ENCODE measurements at places on chromosomes 4 and X.

DNA sequence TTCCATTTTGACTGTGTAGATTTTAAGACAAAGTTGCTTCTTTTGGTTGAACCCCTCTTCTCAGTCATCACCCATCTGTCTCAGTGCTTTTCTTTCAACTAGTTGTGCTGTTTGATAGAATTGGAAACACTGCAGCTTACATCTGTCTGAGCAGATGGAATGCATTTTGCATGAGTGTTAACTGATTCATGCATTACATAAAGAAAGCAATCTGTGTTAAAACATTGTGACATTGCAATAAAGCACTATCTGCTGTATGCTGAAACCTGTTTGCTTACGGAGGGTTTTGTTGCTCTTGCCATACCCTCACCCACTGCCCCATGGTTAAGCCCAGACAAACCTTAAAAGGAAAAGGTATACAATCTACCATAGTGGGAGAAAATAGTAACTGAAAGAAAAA lies 47.4 kb downstream of the NRK start:
- DNase-seq, result no peak

DNA sequence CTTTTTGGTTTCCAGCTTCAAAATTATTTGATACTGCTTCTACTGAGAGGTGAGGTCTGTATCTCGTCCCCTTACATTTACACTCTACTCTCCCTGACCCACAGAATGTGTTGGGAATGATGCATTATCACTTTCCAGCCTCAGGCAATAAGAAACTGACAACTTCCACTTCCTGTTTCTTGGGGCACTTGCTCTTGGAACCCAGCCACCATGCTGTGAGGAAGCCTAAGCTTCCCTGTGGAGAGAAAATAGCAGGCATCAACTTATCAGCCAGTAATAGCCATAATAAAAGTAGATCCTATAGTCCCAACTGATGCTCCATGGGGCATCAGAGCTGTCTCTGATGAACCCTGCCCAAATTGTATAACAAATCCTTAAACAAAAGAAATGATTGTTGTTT lies 32.6 kb downstream of the RELL1 start:
- no peak for DNase-seq

DNA sequence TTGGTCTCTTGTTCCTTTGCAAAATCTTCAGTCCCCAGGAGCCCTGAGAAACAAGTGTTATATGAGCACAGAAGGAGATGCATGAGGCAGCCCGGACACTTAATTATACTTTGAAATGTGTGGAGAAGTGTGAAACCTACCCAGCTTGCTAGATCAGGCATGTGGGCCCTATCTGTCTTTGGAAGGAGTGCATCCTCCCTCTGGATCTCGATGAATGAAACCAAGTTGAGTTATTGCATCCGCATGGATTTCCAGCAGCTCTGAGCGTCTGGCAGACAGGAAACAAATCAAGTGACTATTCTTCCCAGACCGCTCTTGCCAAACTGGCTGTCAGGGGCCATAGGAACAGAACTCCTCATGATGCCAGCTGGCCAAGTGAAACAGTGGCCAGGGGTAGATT lies 19.6 kb upstream of the SOWAHD start:
- DNase-seq, result no peak

- DNase-seq, result no peak
Observed at GRCh38 chr4:15395311-15395710, 32.5 kb upstream of the C1QTNF7 start.

DNA sequence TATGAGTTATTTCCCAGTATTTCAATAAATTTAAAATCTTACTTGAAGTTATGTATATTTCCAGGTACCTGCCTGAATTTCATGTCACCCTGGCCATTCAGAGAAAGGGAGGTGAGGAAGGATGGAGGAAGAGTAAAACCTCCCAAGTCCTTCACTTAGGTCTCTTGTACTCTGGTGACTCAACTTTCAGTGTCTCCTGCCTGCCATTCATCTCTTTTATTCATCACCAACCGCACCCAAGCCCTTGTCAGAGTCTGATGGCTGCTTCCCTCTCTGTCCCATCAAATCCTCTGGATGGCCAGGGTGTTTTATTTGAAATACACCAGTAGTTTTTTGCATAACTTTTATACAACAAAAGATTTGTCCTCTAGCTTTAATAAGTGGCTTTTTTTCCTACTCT lies 17.8 kb downstream of the TMPRSS11E start:
- DNase-seq, result no peak

DNA sequence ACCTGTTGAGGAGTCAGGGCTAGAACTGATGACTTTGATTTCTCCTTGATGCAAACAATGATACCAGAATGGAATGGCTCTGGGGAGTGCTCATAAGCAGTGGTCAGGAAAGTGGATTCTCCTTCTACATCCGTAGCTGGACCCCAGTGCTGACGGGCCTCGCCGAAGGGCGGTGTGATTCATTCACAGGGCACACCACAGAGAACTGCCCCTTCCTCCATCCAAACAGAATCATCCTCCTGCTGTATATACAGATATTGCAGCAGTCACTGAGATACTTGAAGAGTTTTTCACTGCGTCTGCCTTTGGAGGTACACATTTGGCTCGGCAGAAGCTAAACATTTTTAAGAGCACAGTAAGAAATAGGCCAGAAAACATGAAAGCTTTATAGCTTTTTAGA lies 7.3 kb upstream of the DCTD start:
- no peak for DNase-seq

DNA sequence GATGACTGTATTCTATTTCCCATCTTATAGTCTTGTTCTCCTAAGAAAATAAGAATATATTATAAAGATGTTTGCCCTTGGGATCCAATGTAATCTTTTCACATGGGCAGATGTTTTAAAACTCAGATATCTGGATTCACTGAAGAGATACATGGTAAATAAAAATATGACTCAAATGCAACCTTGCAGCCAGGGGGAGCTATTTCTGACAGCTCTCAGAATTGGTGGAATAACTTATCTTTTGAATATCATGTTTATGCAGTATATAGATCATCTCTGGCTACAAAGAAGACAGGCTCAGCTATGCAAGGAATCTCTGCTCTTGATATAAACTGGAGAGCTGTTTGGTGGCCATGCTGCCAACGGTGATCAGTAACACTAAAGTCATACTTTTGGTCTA lies 274.7 kb downstream of the GLUD2 start:
- no peak for DNase-seq

DNA sequence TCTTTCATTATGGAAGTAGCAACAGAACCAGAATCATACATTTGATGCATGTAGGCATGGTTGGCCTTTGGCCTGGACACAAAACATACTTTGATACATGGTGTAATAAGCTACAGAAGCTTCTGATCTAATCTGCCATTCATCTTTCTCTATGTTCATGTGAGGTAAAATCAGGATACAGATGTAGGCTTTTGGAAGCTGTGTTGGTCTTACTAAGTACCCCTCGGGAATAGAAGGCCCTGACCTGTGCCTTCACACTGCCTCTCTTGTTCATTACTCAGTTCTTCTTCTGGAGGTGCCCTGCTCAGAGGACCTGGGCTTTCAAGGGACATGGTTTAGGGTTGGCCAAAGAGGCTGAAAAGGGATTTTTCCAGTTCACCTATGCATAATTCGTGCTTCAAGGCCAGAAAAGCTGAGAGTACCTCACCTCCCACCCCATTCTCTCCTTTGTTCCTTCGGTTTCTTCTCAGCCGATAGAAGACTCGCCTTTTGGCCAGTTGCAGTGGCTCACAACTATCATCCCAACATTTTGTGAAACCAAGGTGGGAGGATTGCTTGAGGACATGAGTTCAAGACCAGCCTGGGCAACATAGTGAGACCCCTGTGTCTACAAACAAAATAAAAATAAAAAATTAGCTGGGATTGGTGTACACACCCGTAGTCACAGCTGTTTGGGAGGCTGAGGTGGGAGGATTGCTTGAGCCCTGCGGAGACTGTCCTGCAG lies 25.9 kb downstream of the SNX25 start:
- no peak for DNase-seq

GRCh38 chr4:10243856-10244255 lies 127.3 kb upstream of the WDR1 start:
- DNase-seq, result no peak

DNA sequence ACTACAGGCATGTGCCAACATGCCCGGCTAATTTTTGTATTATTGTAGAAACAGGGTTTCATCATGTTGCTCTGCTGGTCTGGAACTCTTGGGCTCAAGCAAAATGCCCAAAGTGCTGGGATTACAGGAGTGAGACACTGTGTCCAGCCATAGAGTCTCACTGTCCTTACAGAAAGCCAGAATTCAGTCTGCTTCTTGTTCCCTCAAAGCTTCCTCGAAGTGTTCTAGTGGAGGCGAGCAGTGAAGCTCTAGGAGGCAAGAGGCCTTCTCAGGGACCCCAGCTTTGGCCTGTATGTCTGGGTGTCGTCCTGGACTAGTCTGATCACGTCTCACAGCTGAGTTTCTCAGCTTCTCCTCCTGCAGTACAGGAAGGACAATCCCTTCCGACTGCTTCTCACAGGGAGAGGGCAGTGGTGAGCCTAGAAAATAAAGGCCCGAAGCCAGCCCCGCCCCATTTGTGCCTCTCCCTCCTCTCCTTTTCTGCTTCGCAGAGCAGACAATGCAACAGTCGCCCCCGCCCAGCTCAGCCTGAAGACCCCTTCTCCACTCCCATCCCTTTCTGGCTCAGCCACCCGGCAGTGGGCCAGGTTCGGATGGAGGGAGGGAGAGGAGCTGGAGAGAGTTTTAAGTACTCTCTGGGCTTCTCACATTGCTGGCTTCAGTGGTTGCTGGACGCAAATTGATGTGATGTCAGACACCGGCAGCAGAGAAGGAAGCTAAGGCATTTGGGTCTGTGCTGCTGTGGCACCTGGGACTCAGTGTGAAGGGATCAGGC lies 11.1 kb upstream of the FAM3A start:
- peak; percentile 33 for DNase-seq

DNA sequence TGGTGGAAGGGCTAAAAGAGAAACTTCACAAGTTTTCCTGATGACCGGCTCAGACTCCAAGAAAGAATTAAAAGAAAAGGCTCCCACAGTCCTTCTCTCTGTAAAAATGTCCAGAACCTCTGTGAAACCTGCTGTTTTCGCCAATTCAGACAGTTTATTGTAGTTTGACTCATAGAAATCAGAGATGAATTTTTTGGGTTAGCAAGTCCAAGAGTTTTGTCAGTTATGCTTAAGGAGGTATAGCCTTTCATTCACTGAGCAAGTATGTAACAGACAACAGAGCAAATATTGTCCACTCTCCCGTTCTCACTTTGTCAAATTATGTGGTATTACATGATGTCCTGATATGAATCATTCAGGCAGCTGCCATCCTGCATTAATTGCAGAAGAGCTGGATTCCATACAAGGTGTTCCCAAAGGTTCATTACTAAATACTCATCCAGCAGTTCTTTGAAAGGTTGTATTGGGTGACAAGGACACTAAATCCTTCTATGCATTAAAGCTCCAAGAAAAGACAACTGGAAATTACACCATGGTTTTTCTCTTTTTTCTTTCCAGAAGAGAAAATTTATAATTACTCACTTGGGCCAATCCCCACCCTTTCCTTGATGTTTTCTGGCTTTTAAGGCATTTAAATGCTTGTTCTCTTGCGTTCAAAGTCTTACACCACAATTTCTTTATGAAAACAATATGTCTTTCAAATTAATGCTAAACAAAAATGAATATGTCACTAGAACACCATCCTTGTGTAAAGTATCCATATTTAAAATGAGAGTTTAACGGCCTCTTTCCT lies 30.0 kb upstream of the PLAC1 start:
- DNase-seq, result no peak

DNA sequence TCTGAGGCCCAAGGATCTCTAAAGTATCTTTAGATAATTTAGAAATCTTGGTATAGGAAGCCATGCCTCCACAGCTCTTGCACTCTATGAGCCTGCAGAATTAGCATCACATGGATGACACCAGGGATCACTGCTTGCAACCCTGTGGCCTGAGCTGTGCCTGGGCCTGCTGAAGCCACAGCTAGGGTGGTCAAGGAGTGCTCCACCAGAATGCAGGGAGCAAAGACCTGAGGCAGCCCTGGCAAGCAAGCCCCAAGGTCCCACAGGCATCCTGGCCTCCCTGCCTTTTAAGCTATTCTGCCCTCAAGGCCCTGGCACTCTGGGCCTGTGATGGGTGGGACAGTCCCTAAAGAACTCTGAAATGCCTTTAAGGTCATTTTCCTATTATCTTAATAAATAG lies 105.2 kb upstream of the NALF2 start:
- DNase-seq, result no peak

GRCh38 chr4:83558680-83559079 lies 22.8 kb downstream of the GPAT3 start:
- no peak for DNase-seq

- DNase-seq, result no peak
Observed at GRCh38 chr4:177441061-177441802, 1.0 kb downstream of the AGA start.

DNA sequence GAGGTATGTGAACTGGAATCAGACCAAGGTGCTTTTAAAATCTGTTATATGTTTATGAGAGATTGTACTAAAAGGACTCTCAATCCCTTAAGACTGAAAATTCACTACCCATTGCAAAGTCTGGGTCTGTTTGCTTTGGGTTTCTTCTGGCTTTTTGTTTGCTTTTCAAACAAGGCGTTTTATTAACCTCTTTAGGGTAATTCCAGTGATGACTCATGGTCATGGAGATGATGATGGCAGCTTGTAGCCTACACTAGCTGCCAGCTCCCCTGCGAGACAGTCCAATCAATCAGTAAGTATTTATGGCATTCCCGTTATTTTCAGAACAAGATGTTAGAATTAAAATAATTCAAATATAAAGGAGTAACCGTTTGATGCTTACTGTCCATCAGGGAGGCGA lies 643.8 kb upstream of the FTHL17 start:
- no peak for DNase-seq

DNA sequence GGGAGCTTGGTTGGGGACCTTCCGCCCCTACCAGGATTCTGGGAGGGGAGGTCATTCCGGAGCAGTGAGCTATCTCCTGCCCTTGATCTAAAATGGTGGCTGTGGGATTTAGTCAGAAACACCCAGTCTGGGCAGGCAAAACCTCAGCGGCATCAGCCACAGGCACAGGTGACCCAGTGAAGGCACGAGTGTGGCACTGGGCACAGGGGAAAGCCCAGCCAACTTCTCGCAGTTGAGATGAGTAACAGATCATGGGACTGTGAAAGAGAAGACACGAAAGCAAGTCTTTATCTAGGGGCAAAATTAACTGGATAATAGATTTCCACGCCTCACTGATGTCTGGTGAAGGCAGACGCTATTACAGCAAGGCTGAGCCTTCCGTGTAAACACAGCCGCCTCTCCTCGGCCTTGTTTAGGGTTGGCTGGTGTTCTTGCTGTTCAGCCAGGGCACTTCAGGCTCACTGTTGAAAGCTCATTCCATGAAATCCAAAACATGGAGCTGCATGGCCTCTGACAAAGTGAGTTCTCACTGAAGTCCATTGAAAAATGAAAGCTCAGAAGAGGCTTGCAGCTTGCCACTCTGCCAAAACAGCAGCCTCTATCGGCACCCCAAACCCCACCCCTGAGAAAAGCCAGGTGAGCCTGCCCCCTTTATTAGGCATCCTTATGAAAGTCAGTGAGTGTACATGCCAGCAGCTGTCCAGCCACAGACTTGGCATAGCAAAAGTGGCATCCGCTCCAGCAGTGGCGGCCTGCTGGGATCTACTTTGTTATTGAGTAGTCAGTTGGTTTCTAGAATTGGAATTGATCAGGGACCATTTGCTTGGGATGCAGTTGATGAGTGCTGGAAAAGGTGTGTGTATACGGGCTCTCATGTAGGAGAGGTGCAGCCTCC lies 102.3 kb upstream of the MTM1 start:
- DNase-seq, result no peak
